ENCODE measurements at places on chromosomes 1 and 21. TPM values are rescaled to one million over a fixed set of nuclear protein-coding genes. Genes with fewer than 3 reads are reported as not detected.

Gene NEK2
- total RNA-seq: 33.9 TPM

Gene KCNE2
- total RNA-seq: not detected

Gene RAB7B
- 0.15 TPM for total RNA-seq

Gene TINAGL1
- 581 TPM for total RNA-seq

Gene AIDA
- total RNA-seq: 48.0 TPM

Gene CLIC6
- total RNA-seq: not detected

Gene FABP3
- 9.0 TPM for total RNA-seq
